ENCODE measurements at places on chromosomes 5 and 9.
A peak's percentile ranks its signal among the peaks of the same experiment; 100 is the strongest.

DNA sequence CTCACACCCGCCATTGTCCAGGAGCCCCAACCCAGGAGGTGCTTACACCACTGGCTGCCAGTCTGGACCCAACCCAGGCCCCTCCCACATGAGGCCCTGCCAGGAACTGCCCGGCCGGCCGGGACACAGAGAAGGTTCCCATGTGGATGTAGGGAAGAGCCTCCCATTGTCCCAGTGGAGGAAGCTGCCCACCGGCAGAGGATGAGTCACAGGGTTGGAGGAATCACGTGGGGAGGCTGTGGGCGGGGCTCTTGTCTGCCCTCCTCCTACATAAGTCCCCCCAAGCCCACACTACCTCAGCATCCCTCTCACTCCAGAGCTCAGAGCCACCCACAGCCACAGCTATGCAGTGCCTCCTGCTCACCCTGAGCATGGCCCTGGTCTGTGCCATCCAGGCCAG is 26.1 kb downstream of the PAEP start:
- no peak for DNase-seq

DNA sequence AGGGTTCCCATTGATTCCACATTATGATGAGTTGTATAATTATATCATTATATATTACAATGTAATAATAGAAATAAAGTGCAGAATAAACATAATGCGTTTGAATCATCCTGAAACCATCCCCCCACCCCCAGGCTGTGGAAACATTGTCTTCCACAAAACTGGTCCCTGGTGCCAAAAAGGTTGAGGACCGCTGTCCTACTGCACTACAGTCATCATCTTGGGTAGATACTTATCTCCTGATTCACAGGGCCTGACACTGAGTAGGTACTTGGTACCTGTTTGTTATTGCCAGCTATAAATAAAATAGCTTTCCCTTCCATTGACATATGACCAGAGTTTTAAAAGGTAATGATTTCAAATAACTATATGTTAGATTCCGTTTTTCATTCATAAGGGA is 25.6 kb downstream of the ANP32B start:
- no peak for DNase-seq

GRCh38 chr9:96075111-96075510 is 199.6 kb downstream of the ERCC6L2 start:
- DNase-seq = no peak

DNA sequence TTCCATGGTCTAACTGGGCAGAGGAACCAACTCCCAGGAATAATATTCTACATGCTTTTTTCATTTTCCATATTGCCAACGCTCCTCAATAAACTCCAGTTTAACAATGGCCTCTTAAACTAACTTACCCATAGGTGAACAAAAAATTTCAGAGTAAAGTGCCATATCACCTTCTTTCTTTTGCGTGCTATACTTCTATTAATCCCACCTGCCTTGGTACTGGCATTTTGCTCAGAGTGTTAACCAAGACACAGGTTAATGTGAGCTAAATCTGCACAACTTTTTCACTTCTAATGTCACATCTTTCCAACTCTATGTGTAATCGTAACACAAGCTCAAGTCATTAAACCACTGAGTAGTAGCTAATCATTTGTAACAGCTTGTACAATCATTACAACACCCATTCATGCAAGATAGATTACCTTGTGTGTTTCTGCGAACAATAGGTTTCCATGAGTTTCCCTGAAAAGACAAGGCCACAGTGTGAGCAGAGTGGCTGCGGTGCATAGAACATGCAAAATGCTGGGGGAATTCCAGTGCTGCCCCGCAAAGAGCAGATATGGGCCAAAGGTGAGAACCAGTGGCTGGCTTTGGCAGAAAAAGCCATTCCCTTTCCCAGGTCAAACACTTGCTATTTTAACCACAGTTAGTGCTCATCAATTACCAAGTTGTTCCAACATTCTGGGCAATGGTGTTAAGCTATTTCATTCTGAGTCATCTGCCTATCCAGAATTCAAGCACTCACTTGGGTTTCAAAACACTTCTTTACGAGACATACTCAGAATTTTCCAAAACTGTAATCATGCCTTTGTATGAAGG is 42.8 kb downstream of the TIMD4 start:
- peak; percentile 88 for DNase-seq

DNA sequence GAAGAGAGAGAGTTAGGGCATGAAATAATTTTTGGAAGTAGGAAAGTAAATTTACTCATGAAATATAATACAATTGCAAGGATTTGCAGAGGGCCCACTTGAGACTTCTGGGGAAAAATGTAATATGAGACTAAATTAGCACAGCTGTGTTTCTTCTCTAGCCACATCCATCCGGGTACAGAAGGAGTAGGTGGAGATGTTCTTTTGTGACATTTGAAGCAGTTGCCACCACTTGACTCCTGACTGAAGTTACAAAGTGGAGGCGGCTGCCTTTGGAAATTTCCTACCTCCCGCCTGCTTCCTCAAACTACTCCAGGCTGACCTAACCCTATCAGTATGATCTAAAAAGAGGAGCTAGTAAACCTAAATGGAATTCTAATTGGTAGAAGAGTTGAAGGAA is 58.1 kb upstream of the SHISAL2B start:
- no peak for DNase-seq

DNA sequence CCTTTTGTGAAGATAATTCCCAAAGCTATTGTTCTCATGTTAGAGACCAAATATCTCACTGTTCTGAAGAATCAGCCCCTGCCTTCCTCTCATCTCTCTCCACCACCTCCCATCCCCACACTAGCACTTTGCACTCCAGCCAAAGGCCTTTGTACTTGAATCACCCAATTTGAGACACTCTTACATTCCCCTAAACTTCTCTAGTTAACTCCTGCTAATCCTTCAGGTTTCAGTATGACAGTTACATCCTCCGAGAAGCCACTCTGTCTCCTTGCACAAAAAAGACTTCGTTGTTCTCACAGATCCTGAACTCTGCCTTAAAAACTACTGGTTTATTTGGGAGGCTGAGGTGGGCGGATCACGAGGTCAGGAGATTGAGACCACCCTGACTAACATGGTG is 227.5 kb downstream of the PIK3R1 start:
- no peak for DNase-seq

GRCh38 chr9:74117731-74118130 is 379.4 kb upstream of the RORB start:
- DNase-seq = no peak

- DNase-seq = no peak
These were observed 83.0 kb upstream of the IL33 start for GRCh38 chr9:6132650-6133049.

- DNase-seq = no peak
These were observed 111.7 kb upstream of the NEK6 start for GRCh38 chr9:124146031-124146561.

DNA sequence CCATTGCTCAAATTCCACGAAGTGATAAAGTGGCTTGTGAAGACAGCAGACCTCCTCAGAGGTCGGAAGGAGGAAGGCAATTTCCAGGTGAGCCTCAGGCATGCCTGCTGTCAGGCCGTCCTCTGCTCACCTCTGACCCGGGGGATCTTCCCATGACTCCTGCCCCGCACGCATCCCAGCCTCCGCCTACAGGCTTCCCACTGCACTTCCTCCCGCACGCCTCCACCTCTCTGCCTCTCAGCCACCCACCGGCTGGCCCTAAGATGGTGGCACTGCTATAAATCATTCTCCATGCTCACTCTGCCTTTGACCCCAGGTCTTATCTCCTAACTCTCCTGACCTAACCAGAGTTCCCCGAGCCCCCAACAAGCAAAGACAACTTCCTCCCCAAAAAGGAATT is 49.4 kb upstream of the DNAH5 start:
- DNase-seq = no peak

DNA sequence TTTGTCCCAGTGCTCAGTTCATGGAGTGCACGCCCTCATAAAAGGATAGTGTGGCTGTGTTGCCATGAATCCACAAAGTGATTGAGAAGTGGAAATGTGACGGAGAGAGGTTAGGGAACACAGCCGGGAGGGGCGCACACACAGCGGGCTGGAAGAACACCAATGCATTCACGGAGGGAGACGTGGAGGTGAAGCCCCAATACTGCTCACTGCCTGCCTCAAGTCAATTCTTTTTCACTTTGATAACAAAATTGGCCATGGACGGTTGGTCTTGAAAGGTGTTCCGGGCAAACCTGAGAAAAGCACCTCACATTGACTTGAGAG is 424.1 kb downstream of the MED10 start:
- DNase-seq = no peak

DNA sequence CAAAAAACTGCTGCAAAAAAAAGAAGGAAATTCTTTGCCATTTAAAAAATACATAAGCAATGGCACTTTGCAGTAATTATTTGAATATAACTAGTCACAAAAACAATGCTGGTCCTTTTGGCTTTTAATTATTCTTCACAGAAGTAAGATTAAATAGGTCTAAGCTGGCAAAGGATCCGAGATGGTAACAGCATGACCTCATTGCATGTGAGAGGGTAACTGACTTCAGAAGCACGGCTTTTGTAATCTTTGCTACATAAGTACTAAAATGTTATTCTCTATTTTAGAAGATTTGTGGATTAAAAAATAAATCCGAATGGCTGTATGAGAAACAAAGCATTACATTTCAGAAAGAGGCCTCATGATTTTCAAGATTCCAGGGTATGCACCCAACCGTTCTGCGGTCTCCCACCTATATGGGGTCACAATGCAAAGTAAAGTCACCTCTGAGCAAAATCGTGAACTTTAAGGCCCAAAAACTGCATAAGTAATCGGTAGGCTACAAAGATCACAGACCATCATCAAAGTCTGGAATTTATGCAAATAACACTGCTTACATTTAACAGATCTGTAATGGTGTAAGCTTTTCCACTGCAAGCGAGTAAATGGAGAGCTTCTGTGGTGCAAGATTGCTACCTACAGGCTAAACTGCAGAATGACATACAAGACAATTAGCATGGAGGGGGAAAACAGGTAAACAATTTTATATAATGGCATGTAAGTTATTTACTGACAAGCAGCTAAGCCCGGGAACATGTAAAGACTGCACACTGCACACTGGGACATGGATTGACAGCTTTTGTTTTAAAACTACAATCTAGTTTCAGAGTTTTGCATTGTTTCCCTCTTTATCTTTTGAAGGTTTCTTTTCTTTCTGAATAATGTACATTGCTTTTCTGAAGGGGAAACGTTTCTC is 231.6 kb downstream of the SLF1 start:
- peak; percentile 7 for DNase-seq

DNA sequence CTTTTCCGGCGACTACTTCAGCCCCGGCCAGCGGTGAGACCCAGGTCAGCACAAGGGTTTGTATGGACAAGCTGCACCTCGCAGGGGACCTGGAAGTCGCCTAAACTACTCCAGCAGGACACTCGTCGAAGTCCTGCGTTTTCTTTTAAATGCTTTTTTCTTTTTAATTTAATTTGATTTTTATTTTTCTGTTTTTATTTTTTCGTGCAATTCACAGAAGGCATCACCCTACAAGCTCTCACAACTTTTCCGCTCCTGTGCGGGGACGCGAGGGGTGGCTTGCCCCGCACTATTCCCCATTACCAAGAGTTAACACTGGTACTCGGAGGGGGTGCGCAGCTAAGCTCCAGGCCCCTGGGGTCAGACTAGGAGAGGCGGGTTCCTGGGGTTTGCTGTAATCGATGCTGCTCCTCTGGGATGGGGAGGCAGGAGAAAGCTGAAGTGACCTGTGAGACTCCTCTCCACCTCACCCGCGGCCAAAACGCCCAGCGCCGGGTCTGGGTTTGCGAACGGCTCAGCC is 1.3 kb downstream of the EDIL3 start:
- no peak for DNase-seq

- no peak for DNase-seq
These were observed 300.8 kb upstream of the MSX2 start for GRCh38 chr5:174423558-174423957.

DNA sequence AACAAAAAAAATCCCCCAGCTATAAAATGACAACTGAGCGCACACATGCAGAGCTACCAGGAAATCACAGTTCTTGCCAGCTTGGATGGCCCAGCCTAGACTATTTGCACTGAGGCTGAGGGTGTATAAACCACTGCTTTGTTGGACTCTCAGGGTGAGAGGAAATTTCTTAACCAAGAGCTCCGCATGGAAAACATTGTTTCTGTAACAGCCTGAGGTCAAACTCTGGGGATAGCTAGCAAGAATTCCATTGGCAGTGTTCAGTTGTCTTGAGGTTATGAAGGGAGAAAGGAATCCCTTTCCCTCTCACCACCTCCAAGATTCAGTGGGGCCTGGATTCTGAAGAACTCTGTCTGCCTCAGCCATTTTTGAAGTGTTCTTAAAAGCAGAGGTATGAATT is 360.0 kb downstream of the OSTF1 start:
- no peak for DNase-seq

- no peak for DNase-seq
These were observed 33.2 kb downstream of the KDM3B start for GRCh38 chr5:138385660-138386059.

- DNase-seq = no peak
These were observed 39.2 kb downstream of the DCAF10 start for GRCh38 chr9:37839496-37840461.
